ENCODE measurements at places on chromosomes 11 and 22.

GRCh38 chr11:105609341-105609781, 512 bp upstream of the GRIA4 start:
- DNase-seq = peak; percentile 17

GRCh38 chr11:48184452-48184851, 32.2 kb upstream of the OR4B1 start:
- DNase-seq = no peak

DNA sequence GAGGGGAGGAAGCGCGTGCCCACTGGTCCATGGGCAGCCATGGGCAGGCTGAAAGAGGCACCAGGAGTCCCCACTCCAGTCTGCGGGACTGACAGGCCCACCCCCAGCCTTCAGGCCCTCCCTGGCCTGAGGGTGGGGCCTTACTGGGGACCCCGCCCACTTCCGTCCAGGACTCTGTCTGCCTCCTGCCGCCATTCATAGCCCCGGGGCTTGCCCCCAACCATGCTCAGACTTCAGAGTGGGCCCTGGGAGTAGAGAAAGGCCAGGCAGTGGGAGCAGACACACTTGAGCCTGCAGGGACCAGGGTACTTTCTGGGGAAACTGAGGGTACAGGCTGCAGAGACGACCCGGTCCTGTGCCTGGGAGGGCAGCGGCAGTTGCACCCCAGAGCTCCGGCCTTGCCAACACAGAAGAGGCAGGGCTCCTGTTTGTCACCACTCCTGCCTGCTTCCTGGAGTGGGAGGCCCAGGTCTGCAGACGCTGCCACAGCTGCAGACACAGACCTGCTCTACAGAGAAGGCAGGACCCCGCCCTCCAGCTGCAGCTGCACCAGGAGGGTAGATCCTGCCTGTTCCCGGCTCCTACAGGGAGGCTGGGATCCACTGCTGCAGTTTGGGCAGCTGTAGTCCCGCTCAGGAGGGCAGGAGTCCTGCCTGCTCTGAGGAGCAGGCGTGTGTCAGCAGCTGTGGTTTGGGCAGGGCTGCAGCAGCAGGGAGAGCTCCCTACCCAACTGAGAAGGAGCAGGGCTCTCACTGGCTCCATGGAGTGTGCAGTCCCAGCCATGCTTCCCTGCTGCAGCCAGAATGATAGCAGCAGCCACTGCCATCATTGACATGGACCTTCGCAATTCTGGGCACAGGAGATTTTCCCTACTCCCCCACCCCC, 387.9 kb upstream of the ANO3 start:
- no peak for DNase-seq

GRCh38 chr22:23579870-23580575, at the start of gene IGLL1:
Gene IGLL1, minus strand, starts transcription at chr22:23580290. Its CDS starts 100 bp downstream, at chr22:23580190.
- DNase-seq = no peak

DNA sequence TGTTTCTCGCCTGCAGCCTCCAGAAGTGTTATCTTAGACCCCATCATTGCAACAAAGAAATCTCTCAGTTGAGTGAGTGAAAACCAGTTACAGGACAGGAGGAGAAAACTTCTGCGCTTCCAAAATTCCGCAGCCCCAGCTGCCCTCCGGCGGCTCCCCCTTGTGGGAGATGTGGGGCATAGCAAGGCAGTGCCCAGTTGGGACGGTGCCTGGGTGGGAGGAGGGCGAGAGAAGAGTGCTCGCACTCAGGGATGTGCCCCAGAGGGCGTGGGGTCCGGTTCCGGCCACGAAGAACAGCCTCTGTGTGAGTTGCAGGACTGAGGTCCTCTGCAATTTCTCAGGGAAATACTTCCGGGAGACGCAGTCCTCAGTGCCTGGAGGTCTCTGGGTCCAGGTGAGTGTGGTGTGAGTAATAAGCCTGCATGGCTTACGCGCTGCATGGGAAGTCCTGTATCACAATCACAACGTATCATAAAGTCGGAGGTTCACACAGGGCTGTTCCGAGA, 87.0 kb upstream of the BLID start:
- peak; percentile 79 for DNase-seq

DNA sequence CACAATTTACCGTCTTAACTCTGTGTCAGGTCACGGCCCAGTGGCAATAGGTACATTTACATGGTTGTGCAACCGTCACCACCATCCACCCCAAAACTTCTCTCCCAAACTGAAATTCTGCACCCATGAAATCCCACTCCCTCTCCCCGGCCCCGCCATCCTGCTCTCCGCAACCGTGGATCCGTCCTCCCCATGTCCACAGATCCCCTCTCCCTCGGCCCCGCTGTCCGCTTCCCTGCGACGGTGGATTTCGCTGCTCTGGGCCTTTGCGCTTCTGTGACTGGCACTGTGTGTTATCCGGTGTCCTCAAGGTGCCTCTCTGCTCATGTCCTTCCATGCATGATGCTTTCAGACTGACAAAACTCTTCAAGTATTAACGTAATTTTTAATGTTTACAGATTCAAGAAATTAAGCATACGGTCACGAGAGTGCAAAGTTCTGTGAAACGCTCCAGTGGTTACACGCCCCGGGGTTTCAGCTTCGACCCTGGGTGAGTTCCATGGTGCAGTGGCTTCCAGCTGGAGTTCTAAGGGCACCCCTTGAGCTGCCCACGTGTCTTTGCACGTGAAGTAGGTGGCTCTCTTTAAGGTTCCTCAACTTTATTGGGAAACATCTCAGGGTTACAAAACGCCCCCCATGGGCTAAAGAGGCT, 76.4 kb downstream of the KCNQ1 start:
- DNase-seq = peak; percentile 10

DNA sequence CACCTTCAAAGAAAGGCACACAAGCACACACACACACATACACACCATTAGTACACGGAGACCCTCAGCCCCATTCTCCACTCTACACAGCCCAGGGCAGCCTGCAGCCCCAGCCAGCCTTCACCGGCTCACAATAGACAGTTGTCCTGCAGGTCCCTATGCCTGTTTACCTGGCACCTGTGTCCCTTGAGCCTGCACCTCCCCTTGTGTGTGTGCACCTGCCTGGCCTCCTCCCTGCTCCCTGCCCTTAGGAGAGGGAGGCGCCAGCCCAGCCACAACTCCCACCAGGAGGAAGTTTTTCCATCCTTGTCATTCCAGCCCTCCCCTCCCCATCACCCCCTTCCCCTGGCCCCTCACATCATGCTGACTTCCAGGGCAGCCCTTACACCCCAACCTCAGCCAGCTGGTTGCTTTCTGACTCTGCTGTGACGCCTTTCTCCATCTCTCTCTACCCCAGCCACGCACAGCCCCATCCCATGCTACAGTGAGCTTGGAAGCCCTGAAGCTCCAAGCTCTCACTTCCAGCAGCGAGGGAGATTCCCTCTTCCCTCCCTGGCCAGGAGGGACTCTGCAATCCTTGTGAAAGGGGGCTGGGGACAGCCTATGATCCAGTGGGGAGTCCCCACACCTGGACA, 4.4 kb downstream of the AHNAK start:
- no peak for DNase-seq

DNA sequence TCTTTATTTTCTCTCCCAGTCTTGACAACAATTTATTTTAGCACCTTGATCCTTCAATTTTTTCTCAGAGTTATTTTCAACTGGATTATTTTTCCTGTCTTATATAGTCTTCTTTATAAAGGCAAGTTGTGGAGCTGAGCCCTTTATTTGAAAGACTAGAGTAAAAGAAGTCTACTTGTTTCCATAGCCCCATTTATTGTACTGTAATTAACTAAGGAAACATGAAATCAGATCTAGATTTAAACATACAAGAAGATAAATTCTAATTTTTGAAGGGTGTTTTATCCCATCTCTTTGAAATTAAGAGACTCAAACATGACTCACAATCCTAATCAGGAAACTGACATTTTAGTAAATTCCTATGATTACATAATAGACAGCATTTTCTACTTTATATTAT, 2421.8 kb downstream of the LRRC4C start:
- DNase-seq = no peak

DNA sequence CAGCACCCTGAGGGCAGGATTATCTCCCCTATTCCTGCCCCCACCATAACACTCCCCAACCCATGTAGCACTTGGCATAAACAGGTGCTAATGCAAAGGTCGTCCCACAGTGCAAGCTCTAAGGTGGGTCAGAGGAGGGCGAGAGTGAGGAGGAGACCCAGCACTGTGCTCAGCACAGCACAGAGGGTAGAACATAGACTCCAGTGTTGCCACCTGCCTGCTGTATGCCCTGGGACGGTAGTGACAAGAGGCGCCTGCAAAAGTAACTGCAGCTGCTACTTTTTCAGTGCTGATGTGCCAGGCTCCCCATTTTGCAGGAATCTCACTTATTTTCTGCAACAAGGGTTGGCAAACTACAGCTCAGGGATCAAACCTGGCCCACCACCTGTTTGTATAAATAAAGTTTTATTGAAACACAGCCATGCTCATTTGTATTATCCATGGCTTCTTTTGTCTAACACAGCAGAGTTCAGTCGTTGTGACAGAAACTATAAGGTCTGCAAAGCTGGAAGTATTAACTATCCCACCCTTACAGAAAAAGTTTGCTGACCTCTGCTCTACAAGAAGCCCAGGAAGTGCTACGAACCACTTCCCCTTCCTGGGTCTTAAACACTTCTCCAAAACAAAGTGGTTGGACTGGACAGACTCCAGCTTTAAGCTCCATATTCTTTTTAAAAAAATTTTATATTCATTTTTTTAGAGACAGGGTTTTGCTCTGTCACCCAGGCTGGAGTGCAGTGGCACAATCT, 16.9 kb upstream of the CDC42BPG start:
- no peak for DNase-seq

DNA sequence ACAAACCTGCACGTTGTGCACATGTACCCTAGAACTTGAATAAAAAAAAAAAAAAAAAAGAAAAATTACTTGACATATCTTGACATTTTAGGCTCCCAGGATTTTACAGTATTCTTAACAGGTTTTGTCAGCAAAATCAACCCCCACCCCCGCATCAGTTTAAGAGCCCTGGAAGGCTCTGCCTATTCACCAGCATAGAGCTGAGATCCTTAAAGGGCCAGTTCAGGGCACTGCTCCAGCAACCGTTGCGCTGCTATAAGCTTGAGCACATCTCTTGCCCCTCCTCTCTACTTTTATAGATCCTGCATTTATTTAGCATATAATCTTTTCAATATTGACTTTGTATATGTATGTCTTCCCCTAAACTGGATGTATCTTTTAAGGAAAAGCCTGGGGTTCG, 697 bp upstream of the PAFAH1B2 start:
- peak; percentile 85 for DNase-seq

DNA sequence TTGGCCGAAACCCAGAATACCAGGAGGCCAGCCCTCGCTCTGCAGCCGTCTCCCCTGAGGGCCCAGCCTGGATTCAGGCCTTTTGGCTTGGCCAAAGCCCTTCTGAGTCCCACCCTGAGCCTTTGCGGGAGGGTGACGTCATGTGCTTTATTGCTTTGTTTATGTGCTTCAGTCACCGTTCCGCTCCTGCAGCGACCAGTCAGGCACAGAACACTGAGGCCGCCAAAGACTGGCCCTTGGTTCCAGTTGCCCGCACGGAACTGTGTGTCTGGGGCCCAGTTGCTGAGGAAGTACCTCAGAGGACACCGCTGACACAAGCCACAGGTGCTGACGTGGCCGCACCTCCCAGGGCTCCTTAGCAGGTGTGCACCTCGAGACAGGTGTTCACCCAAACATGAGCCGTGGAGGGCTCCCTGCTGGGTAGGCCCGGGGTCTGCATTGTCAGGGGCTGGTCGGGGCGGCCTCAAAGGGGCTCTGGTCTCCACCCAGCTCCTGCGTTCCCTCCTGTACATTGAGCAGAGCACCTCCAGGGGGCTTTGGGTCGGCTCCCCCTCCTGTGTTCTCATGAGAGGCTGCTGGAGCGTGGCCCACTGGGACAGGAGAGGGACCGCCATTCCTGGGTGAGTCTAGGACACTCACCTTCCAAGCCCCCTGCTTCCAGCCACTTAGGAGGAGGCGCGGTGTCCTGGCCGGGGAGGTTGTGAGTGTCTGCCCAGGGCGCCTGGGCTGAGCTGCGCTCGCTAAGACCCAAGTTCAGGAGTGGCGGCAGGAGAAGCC, 376.8 kb downstream of the TBC1D22A start:
- DNase-seq = peak; percentile 24

DNA sequence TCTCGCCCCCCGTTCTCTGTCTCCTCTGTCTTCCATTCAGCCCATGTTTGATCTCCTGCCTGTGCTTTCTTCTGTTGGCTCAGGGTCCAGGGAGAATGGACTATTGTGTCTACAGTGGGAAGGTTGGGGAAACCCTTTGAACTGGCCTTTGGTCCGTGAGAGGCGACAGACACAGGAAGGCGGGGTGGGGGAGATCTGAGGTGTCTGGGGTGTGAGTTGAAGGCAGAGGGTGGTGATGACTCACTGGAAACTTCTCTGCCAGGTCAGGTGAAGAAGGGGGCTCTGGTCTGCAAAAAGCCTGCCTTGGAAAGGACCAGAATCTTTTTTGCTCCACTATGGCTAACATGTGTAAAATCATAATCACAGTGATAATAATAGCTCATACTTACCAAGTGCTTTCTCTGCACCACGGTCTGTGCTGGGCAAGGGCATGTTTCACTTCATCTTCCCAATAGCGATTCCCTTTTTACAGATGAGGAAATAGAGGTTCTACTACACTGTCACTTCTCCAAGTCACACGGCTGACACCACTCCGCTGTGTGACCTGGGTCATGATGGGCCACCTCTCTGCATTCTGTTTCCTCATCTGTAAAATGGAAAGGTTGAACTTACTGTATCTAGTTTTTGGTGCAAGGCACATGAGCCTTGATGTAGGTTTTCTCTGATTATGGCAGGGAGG, 99.8 kb upstream of the ALX4 start:
- DNase-seq = no peak

DNA sequence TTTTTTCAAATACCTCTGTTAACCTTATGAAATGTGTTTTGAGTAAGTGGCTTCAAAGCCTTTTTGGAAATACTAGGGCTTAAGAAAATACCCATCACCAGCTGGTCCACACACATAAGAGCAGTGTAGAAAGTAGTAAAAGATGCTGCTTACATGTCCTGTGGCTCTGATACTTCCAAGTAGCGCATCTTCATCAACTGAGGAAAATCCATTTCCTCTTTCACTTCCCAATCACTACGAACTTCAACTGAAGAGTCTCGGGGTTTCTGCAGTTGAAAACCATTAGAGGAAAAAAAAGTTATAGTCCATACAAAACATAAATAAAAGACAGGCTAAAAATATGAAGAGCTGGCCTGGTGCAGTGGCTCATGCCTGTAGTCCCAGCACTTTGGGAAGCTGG, 8.5 kb downstream of the EIF3D start:
- DNase-seq = no peak

GRCh38 chr11:17747131-17747955, 12.8 kb downstream of the KCNC1 start:
- no peak for DNase-seq

DNA sequence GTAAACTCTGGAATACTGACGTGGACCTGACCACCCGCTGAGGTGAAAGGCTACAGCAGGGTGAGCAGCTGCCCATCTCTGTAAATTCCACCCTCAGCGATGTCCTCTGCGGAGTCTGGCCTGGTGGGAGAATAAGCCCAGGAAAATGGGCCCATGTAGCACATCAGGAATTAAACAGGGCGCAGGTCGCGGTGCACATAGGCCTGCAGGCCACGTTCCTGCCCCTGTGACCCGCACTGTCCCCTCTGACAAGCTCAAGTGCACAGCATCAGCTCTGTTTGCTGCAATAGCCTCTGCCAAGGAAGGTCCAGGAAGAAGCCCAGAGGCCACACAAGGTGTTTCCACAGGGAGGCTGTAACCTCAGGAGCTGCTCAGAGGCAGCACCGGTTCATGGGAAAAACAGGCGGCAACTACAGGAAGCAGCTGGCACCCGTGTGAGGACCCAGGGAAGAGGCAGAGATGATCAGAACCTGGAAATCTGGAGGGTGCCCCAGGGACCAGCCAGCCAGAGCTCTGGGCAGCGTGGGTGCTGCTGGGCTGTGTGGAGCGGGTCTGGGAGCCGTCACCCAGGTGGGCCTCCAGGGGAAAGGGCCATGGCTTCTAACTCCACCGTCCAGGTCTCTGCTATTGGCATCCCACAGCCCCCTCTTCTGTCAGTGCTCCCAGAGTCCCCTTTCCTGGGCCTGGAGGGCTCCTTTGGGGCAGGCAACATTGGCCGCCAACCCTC, 808 bp upstream of the IFITM2 start:
- DNase-seq = no peak

Measured in testis (tissue), 5 donors.